Posterior cingulate gyrus (tissue), 11 donors: ENCODE measurements at places on chromosomes 4 and X.

- DNase-seq = no peak
These were observed 12.9 kb downstream of the STIM2 start for GRCh38 chr4:26873391-26874026.

- DNase-seq = no peak
These were observed 33.0 kb upstream of the TMEM131L start for GRCh38 chr4:153432965-153433753.

DNA sequence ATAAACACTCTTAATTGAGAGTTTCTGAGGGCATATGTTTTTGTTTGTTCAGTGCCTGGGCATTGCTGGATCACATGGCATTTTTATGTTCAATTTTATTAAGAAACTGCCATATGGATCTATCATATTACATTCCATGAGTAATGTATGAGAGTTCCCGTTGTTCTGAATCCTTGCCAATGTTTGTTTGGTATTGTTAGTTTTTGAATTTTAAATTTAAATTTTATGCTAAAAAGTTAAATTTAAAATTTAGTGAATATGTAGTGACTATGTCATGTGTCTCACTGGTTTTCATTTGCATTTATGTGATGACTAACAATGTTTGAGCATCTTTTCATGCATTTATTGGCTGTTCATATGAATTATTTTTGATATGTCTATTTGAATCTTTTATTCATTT lies 54.8 kb upstream of the GEMIN8 start:
- no peak for DNase-seq

- no peak for DNase-seq
These were observed 372.1 kb downstream of the BMPR1B start for GRCh38 chr4:95129821-95130311.

GRCh38 chr4:23970201-23970850 lies 80.5 kb upstream of the PPARGC1A start:
- no peak for DNase-seq

GRCh38 chr4:166972071-166972470 lies 262.2 kb downstream of the SPOCK3 start:
- no peak for DNase-seq
